CD4-positive, alpha-beta T cell (primary cell): ENCODE measurements at places on chromosomes 11 and 22. TPM values are rescaled to one million over a fixed set of nuclear protein-coding genes. Genes with fewer than 3 reads are reported as not detected.
A peak's percentile ranks its signal among the peaks of the same experiment; 100 is the strongest.

Gene SERPING1
- 0.53 TPM for total RNA-seq

Gene CASP1
- total RNA-seq = 15.6 TPM

Gene OR51B5
- 0.30 TPM for total RNA-seq

DNA sequence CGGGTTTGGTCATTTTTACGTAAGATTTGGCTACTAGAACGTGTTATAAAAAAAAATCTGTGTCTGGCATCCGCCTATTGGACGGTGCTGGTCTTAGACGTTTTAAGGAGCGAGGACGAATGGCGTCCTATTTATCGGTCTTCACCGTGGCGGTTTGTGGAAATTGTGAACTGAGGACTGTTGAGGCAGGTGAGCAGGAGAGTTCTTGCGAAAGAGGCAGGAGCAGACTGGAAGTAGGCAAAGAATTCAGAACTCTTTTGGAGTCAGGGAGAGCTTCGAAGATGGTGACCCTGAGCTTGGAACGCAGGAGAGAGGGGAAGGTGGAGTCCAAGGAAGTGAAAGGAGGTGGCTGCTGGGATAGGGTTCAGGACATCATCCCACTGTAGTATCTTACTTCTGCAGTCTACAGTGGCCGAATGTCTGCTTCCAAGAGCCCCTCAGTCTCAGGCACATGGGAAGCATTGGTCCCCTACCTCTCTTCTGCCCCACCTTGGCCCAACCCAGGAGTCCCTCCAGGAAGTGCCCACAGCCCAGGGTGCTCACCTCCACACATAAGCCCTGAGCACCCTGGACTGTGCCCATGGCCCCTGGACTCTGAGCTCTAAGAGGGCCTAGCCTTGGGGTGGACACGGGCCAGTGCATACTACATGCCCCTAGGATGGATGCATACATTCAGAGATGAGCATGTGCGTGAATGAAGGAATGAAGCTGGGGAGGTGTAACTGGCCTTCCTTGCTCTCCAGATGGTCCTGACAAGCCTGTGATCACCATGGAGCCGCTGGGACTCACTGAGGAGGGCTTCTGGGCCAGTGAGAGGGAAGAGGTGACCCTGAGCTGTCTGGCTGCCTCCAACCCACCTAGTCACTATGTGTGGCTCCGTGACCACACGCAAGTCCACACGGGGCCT is 3.7 kb downstream of the VSIG10L2 start:
- DNase-seq = no peak
- H3K4me3 ChIP-seq = no peak overlapping the region
- no peaks in the 10 kb centered on the region for H3K27me3 ChIP-seq
- no peaks in the 10 kb centered on the region for H3K36me3 ChIP-seq

DNA sequence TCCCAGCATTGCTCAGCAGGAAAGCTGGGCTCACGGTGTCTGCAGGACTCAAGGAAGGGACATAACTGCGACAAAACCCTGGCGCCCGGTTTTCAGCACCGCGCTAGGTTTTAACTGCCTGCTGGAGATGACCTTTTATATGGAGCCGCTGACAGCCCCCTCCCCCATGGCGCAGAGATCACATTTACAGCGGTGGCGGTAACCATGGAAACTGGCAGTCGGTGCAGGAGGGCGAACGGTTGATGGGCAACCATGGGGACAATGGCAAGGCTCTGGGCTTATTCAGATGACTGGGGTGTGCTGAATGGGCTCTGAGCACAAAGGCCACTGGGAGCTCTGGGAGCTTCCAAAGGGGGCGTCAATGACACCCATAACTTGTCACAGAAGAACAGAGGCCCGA is 37.2 kb downstream of the CELSR1 start:
- H3K4me3 ChIP-seq = no peak overlapping the region
- H3K27me3 ChIP-seq = peaks cover 9% of the 10 kb centered on the region
- H3K4me1 ChIP-seq = peaks cover 11% of the 10 kb centered on the region
- H3K27ac ChIP-seq = no peak overlapping the region
- no peaks in the 10 kb centered on the region for H3K36me3 ChIP-seq

DNA sequence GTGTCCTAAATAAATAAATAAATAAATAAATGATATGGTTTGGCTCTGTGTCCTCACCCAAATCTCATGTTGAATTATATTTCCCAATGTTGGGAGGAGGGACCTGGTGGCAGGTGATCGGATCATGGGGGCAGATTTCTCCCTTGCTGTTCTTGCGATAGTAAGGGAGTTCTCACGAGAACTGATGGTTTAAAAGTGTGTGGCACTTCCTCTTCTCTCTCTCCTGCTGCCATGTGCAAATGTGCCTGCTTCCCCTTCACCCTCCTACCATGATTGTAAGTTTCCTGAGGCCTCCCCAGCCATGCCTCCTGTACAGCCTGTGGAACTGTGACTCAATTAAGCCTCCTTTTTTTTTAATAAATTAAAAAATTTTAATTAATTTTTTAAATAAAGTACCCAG is 138.2 kb downstream of the FBXO7 start:
- H3K27me3 ChIP-seq = peaks cover 2% of the 10 kb centered on the region
- no peak overlapping the region for H3K27ac ChIP-seq
- H3K36me3 ChIP-seq = no peaks in the 10 kb centered on the region
- DNase-seq = no peak
- no peaks in the 10 kb centered on the region for H3K4me1 ChIP-seq
- H3K4me3 ChIP-seq = no peak overlapping the region

- H3K36me3 ChIP-seq = no peaks in the 10 kb centered on the region
- no peak overlapping the region for H3K4me3 ChIP-seq
- H3K27me3 ChIP-seq = peaks cover 95% of the 10 kb centered on the region
- DNase-seq = no peak
Measured at GRCh38 chr11:2144544-2145248, 5.5 kb upstream of the IGF2 start.

DNA sequence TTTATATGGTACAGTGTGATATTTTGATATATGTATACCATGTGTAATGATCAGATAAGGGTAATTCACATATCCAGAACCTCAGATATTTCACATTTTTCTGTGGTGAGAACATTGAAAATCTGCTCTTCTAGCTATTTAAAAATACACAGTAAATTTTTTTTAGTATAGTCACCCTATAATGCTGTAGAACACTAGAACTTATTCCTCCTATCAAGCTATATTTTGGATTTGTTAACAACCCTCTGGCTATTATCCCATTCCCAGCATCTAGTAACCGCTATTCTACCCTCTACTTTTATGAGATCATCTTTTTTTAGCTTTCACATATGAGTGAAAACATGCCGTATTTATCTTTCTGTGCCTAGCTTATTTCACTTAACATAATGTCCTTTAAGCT is 65.5 kb upstream of the SYT9 start:
- H3K4me3 ChIP-seq = no peak overlapping the region
- no peak overlapping the region for H3K27ac ChIP-seq
- no peaks in the 10 kb centered on the region for H3K36me3 ChIP-seq
- no peaks in the 10 kb centered on the region for H3K4me1 ChIP-seq
- no peaks in the 10 kb centered on the region for H3K27me3 ChIP-seq

DNA sequence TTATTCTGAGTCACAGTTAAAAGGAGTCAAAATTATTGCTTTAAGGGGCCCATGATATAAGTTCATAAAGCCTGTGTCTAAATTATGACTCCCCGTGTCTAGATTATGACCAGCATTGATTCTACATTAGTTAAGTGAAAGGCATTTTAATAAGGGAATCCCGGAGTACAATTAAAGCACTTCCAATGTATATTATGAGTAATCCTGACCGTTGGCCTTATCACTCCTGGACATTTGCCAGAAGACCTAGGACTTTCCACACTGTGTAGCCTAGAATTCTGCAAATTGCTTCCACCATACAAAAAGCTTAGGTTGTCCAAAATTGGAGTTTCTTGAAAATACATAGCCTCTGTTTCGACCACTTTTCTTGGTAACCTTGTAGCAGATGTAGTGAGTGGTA is 1292.6 kb downstream of the LRRC4C start:
- no peak overlapping the region for H3K4me3 ChIP-seq
- no peaks in the 10 kb centered on the region for H3K4me1 ChIP-seq
- H3K27me3 ChIP-seq = no peaks in the 10 kb centered on the region

- no peaks in the 10 kb centered on the region for H3K36me3 ChIP-seq
- peak within 1 kb of the TSS; percentile 94 for H3K4me3 ChIP-seq
- H3K27ac ChIP-seq = peak within 1 kb of the TSS; percentile 93
- peaks cover 24% of the 10 kb centered on the region for H3K4me1 ChIP-seq
- no peaks in the 10 kb centered on the region for H3K27me3 ChIP-seq
Measured at GRCh38 chr11:34916015-34916842, at the start of the genes APIP and PDHX. APIP (minus strand) TSS chr11:34916379; CDS start chr11:34916284, 95 bp downstream. PDHX (plus strand) TSS chr11:34916618; CDS start chr11:34916656, 38 bp downstream.

DNA sequence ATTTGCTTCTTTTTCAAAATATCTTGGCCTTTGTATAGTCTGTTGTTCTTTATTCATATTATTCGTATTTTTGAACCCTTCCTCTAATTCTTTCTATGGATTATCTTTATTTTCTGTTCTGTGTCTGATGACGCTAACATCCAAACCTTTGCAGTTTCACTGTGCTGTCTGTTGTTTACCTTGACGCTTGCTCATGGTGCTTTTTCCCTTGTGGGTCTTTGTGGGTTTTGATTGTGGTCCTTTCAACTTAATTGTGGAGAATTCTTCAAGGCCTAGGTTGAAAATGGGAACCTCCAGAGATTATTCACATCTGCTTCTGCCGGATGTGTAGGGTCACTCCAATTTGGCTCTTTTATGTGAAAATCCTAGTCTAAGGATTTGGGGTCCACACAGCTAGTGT is 34.6 kb downstream of the PARVG start:
- no peak overlapping the region for H3K4me3 ChIP-seq
- DNase-seq = no peak
- no peaks in the 10 kb centered on the region for H3K4me1 ChIP-seq
- no peaks in the 10 kb centered on the region for H3K36me3 ChIP-seq

- H3K4me1 ChIP-seq = no peaks in the 10 kb centered on the region
- no peak overlapping the region for H3K27ac ChIP-seq
- DNase-seq = peak; percentile 31
- H3K27me3 ChIP-seq = no peaks in the 10 kb centered on the region
Measured at GRCh38 chr11:124195189-124195734, 12.1 kb downstream of the OR10D3 start.

DNA sequence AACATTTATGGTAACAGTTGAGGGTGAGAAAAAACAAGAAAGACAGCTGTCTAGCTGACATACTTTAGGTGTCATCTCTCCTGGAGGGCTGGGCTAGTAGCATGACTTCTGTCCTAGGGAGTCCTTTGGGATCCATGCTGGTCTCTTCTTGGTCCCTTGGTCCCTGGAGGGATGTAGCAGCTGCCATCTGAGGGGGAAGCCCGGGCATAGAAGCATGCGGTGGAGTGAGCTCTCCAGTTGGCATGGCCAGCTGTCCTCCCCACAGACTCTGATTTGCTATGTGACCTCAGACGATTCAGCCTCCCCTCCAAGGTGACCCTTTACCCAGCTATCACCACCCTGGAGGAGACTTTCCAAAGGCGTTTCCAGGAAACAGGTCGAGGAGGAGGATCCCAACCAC is 28.7 kb downstream of the POU2F3 start:
- no peaks in the 10 kb centered on the region for H3K4me1 ChIP-seq
- no peak overlapping the region for H3K4me3 ChIP-seq
- no peak for DNase-seq
- H3K27ac ChIP-seq = no peak overlapping the region
- no peaks in the 10 kb centered on the region for H3K36me3 ChIP-seq

- H3K4me1 ChIP-seq = no peaks in the 10 kb centered on the region
- H3K27me3 ChIP-seq = no peaks in the 10 kb centered on the region
- no peaks in the 10 kb centered on the region for H3K36me3 ChIP-seq
- no peak for DNase-seq
Measured at GRCh38 chr11:77560605-77561004, 29.1 kb upstream of the AQP11 start.

GRCh38 chr11:745428-745827 is 1.8 kb upstream of the TALDO1 start:
- H3K4me1 ChIP-seq = peaks cover 23% of the 10 kb centered on the region
- H3K27ac ChIP-seq = no peak overlapping the region
- no peak for DNase-seq
